ENCODE measurements at places on chromosomes 11 and 22.

DNA sequence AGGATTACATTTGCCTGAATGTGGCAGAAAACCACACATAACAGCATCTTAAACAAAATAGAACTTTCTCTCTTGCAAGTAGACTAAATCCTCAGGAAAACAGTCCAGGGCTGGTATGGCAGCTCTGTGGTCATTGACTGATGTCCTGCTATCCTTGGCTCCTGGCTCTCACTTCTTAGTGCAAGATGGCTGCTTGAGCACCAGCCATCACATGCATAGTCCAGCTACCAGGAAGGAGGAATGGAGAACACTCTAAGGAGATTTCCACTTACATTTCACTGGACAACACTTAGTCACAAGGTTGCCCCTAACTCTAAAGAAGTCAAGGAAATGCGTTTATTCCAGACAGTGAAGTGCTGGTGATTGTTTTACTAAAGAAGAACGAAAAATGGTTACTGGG, 13.6 kb downstream of the RIBC2 start:
- DNase-seq: no peak

DNA sequence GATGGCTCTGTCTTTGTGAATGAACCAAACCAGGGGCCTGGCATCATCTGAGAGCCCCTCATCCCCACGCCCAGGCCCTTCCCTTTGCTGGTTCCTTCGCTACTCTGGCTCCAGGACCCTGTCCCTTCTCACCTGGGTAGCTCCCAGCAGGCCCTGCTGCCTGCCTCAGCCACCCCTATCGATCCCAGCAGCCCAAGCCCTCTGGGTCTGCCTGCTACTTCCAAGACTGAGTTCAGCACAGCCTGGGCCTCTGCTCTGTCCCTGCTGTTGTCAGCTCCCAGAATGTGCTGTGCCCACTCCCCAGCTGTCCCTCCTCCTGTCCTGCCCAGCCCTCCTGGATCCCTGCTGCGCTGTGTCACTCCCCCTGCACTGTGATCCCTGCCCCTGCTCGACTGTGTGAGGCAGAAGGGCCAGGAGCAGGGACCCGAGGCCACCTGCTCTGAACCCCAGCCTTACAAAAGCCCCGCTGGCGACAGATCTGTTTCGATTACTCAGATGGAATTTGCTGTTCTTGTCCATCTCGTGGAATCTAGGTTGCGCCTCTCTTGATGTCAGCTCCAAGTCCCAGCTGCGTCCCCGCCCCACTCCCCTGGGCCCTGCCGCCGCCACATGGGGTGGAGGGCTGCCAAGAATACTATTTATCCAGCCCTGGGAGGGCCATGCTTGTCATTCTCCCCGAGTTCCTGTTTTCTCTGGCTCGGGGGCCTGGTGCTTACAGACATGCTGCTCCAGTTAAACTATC, 13.0 kb downstream of the MRPL21 start:
- no peak for DNase-seq

GRCh38 chr11:96152623-96153022, 190.4 kb downstream of the MAML2 start:
- DNase-seq: no peak

- DNase-seq: no peak
Observed at GRCh38 chr11:66151273-66151672, 81.2 kb downstream of the PACS1 start.

- DNase-seq: no peak
Observed at GRCh38 chr11:100691896-100692653, 5.0 kb downstream of the ARHGAP42 start.

DNA sequence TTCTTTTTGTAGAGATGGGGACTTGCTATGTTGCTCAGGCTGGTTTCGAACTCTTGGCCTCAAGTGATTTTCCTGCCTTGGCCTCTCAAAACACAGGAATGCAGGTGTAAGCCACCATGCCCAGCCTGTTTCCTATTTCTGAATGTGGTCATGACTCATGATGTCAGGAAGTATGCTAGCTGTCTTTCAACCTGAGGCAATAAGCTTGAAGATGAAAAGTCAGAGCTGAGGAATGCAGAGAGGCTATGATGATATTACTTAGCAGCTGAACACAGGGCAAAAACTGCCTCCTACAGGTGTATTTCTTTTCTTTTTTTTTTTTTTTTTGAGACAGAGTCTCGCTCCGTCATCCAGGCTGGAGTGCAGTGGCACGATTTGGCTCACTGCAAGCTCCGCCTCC, 9.0 kb upstream of the NUCB2 start:
- DNase-seq: no peak

DNA sequence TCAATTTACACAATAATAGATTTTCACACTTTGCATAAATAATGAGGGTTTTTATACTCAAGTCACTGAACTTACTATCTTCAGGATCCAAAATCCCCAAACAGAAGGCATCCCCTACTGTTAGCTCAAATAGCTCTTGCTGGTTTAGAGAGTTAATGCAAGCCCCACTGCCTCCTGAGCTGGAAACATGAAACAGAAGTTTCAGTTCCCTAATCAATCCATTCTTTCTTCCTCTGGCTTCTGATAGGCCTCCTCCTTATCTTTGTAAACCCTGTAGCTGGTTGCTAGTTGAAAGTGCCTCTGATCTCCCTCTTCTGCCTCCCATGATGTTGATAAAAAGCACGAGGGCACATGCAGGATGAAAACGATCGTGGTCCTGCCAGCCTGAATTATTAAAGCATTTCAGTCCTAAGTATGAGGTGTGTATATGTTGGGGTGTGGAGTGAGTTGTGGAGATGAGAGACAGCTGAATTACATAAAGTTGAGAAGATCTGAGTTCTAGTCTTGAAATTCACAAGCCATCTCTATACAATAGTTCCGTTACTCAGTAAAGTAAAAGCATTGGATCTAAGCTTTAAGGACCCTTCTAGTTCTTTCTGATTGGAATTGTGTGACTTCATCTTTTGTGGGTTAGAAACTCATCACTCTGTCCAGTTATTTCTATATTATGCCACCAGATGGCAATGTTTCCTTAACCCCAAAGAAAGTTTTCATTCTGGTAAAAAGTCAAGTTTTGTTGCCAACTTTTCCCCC, 35.0 kb upstream of the EHF start:
- no peak for DNase-seq

- DNase-seq: no peak
Observed at GRCh38 chr11:962688-963087, 37.0 kb downstream of the AP2A2 start.

GRCh38 chr11:11813288-11813962, 28.3 kb upstream of the USP47 start:
- DNase-seq: no peak

DNA sequence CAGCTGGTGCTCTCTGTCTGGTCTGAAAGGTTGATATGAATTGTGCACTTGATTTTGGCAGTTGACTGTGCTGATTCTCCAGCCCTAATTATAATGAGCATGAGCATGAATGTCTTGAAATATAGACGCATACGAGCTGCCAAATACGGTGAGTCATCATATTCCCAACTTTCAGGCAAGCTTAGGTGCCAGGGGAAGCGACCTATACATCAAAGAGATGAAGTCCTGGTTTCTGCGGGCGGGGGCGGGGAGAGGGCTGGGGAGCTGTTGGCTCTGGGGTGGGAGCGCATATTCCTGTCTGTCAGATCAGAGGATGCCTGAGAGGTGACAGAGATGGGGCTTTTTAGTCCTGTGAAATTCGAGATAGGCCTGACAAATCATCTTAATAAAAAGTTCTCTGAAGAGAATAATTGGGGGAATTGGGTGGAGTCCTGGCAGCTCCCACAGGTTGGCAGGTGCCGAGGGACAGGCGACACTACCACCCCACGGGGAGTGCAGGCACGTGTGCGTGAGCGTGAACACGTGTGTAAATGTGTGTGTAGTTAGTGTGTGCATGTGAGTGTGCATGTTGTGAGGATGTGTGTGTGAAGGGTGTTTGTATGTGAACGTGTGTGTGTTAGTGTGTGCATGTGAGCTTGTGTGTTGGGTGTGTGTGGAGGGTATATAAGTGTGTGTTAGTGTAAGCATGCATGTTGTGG, 865.3 kb downstream of the TBC1D22A start:
- DNase-seq: no peak

GRCh38 chr11:108223348-108224149, 682 bp downstream of the ATM start:
- DNase-seq: peak; percentile 63
